Lung (tissue), 17 donors: ENCODE measurements at places on chromosomes 12 and 14. TPM values are rescaled to one million over a fixed set of nuclear protein-coding genes. Genes with fewer than 3 reads are reported as not detected.

Gene GPR84
- 2.6 TPM for total RNA-seq

Gene BAG5
- total RNA-seq: 24.8 TPM

Gene RPGRIP1
- total RNA-seq: 0.65 TPM

DNA sequence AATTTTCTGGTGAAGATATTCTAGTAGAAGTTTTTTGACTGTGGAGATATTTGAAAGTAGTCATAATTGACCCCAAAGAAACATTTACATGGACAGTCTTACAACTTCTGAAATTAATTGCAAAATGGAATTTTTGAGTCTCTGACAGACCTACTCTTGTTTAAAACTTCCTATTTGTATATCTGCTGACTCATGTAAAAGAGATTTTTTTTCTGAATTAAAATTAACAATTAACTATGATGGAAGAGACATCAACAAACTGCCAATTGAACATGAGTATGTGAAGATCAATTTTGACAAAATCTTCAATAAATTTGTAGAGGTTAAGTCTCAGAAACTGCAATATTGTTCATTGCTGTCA, 108.5 kb upstream of the MAX start:
- DNase-seq: no peak

Gene NGB
- total RNA-seq: not detected

Gene FBLN5
- total RNA-seq: 79.4 TPM

GRCh38 chr14:20644520-20644919, 3.0 kb upstream of the OR6S1 start:
- no peak for DNase-seq

Gene FGF23
- total RNA-seq: not detected

GRCh38 chr14:89377544-89377943, 39.5 kb downstream of the FOXN3 start:
- DNase-seq: no peak

Gene SLC24A4
- total RNA-seq: 1.1 TPM

Gene CCDC197
- total RNA-seq: not detected

DNA sequence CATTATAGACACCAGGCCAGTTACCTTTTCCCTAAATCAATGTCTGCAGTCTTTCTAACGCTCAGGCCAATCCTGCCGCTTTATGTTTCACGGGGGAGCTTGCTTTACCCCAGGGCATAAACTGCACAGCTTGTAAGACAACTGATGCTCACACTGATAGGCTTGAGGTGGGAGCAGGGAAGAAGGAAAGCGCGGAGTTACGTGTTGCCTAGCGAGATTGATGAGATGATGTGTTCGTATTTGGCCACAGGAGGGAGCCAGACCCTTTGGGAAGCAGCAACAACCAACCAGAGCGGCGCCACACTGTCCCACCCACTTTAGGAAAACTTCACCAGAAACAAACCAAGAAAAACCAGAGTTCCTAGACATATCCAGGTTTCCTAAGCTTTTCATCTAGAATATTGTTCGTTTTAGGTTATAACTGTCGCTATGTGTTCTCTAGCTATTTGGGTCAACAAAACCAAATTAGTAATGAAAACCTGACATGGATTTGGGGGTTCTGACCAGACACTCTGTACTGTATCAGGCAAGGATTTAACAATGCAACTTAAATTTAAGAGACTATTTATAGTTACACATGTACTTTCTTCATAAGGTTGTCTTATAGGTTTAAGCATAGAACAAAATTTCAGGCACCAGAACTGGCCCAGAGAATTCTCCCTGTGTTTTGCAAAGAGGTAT, 2.4 kb downstream of the IL26 start:
- DNase-seq: peak; percentile 87

DNA sequence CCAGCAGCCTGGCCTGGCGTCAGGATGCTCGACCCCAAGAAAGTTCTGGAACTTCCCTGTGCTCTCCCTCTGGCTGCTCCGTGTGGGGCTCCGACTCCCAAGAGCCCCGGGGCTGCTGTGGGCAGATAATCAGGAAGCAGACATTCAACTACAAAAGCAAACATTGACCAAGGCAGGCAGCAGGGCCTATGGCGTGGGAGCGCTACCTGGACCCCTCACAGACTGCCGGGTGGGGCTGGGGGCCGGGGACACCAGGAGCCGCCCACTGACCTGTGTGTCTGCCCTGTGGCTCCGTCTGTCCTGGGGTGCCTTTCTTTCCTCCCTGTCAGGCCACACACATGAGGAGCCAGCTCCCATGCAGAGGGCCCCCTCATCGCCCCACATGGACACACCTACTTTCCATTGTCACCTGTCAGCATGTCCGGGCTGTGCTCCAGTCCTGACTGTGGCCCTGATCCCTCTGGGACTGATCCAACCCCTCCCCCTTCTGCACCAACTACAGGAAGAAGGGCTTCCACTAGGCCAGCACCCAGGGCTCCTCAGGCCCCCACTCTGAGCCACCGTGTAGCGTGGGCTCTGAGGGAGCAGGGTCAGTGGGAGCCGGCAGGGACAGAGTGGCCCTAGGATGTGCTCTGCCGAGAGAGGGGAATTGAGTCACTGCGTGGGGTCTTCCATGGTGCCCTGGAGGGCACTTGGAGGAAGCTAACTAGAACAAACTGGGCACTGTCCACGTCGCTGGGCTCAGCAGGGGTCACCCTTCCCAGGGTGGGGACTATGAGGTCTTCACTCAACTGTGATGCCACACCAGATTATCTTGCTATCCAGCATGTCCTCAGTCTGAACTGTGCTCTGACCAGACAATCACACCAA, 215.4 kb upstream of the C14orf180 start:
- DNase-seq: no peak

- peak; percentile 54 for DNase-seq
These were observed 13.8 kb downstream of the MEG3 start for GRCh38 chr14:100839681-100840111.

GRCh38 chr12:107411792-107412535, 273.6 kb upstream of the PWP1 start:
- no peak for DNase-seq

DNA sequence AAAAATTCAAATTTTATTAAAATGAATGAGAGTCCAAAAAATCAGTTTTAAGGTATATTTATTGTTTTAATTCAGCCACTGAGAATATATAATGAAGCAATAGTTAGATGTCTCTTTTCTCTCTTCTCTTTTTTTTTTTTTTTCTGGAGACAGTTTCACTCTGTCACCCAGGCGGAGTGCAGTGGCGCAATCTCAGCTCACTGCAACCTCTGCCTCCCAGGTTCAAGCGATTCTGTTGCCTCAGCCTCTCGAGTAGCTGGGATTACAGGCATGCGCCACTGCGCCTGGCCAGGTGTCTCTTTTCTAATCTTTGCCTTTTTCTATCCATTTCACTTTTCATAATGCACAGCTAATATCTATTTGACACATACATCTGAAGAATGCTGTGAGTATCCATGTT, 307.1 kb upstream of the RGS6 start:
- DNase-seq: no peak

Gene OTOGL
- 0.15 TPM for total RNA-seq

Gene KTN1
- total RNA-seq: 92.1 TPM

- DNase-seq: no peak
These were observed 24.7 kb upstream of the NTF3 start for GRCh38 chr12:5407034-5407856.

GRCh38 chr14:51978681-51979085, 10.7 kb upstream of the RTRAF start:
- peak; percentile 62 for DNase-seq

DNA sequence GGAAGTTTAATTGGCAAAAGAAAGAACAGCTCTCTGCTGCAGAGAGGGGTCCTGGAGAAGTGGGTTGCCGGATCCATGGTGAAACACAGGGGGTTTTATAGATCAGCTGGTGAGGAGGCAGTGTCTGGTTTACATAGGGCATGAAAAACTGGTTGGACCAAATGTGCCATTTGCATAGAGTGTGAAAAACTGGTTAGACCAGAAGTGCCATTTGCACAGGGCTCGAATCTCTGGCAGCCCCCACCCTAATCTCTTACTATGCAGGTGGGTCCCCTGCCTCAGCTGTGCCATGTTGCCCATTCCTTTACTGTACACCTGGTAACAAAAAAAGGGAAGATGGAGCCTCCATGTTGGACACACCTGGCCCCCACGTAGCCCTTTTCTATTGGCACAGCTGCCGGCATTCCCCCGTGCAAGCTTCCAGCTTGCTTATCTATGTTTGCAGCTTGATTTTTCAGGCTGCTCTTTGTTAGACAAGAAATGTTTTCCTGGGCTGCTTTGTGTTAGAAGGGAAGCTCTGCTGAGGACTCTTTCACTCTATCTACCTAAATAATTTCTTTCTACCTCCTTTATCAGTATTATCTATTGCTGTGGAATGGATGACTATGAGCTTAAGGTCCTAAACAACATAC, 61.1 kb upstream of the TMEM132D start:
- peak; percentile 36 for DNase-seq

DNA sequence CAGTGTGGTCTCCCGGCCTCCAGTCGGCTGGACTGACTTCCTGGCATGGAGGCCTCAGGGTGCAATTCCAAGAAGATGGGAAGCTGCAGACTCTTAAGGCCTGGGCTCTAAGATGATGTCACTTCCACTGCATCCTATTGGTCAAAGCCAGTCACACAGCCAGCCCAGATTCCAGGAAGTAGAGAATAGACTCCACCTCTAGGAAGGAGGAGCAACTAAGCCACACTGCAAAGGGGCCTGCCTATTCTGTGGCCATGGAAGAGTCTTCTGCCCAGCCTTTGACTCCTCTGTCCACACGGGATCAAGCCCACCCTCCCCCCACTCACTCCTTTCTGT, 103.9 kb upstream of the RFLNA start:
- DNase-seq: no peak

DNA sequence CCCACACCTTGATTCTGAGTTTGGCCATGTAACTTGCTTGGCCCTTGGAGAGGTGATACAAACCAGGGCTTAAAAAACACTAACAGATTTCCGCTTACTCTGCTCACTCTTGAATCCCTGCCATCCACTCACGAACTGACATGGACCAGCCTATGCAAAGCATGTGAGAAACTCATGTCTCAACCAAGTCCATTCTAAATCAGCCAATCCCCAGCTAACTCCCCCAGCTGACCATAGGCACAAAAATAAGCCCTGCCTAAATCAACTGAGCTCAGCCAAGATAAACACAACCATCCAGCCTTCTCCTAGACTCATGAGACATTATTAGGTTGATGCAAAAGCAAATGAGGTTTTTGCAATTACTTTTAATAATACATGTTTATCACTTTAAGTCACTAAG, 353.9 kb upstream of the TBX3 start:
- no peak for DNase-seq

DNA sequence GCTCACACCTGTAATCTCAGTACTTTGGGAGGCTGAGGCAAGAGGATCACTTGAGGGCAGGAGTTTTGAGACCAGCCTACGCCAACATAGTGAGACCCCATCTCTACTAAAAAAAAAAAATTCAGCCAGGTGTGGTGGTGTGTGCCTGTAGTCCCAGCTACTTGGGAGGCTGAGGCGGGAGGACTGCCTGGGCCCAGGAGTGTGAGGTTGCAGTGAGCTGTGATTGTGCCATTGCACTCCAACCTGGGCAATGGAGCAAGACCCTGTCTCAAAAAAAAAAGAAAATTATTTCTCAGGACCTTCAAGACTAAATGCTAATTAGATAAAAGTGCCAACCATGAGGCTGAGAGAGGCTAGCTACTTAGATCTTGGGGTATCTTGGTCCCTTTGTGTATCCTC, 23.5 kb downstream of the OTUB2 start:
- DNase-seq: no peak

Gene KRT6C
- total RNA-seq: not detected

Gene GPX2
- 2.9 TPM for total RNA-seq

DNA sequence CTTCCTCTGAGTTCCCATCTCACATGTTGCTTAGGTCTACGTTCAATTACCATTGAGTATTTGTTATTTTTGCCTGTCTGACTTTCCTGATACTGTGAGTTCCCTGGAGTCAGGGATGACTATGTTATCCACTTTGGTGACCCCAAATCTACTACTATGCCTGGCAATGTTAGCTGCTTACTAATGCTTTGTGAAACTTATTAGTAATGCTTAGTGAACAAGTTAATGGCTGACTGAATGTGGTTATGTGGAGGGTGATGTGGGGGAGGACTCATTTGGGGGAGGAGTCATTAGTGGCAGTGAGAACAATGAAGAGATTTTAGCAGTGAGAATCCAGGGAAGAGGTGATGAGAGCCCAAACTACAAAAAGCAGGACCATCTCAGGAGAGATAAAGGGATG, 121.6 kb downstream of the KTN1 start:
- no peak for DNase-seq

Gene SLC38A4
- total RNA-seq: 0.74 TPM

DNA sequence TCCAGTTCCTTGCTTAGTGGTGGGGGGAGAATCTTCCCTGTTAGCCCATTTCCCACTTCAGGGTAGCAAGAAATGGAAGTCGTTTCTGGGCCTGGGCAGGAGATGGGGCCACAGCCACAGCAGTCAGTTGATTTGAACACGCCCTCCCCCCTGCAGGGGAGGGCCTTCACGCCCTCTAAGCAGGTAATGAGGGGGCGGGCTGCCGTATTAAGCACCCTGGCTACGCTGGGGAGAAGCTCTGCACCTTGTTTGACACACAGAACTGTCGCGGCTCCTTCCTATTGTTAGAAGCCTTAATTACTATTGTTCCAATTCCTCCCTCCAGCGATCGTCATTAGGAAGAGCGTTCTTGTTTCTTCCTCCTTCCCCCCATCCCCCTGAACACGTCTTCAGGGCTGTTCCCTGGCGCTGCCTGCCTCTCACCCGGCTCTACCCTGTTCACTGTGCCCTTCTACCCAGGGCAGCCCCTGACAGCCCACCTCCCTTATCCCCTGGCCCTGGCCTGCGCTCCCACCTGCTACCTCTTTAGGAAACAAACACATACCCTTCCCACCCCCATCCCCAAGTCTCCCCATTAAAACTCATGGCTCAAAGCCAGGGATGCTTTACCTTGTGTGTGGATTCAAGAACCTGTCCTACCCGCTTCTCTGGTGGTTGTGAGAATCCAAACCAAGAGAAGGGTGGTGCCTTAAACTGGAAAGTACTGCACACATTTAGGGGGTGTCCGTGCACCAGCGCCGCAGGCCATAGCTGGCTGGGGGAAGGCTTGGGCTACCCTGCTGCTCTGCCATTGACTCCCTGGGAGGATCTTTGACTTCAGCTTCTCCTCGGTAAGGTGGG, 137.6 kb downstream of the TSPAN9 start:
- DNase-seq: peak; percentile 60

Gene ACSS3
- 24.8 TPM for total RNA-seq
